ENCODE measurements at places on chromosomes 6 and 20.

DNA sequence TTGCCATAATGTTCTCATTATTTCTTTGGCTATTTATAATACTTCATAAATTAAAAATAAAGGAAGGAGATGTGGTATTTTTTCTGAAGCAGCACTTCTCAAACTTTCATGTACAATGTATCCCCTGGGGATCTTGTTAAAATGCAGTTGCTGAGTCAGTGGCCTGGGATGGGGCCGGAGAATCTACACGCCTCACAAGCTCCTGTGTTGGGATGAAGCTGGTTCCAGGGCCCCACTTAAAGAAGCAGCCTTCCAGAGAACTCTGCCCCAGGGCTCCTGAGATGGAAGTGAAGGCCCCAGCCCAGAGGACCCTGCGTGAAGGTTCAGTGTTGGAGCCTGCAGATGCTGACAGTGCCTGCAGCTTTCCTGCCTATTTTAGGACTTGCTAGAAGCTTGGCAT, 40.1 kb upstream of the SLC23A2 start:
- no peaks in the 10 kb centered on the region for H3K36me3 ChIP-seq
- no peaks in the 10 kb centered on the region for H3K27me3 ChIP-seq
- H3K27ac ChIP-seq = no peak overlapping the region
- DNase-seq = no peak
- no peak overlapping the region for H3K4me3 ChIP-seq

GRCh38 chr6:89615882-89616281, 22.7 kb downstream of the LYRM2 start:
- no peak overlapping the region for H3K27ac ChIP-seq
- H3K4me1 ChIP-seq = no peaks in the 10 kb centered on the region
- no peak overlapping the region for H3K4me3 ChIP-seq
- no peak for DNase-seq
- no peaks in the 10 kb centered on the region for H3K36me3 ChIP-seq

DNA sequence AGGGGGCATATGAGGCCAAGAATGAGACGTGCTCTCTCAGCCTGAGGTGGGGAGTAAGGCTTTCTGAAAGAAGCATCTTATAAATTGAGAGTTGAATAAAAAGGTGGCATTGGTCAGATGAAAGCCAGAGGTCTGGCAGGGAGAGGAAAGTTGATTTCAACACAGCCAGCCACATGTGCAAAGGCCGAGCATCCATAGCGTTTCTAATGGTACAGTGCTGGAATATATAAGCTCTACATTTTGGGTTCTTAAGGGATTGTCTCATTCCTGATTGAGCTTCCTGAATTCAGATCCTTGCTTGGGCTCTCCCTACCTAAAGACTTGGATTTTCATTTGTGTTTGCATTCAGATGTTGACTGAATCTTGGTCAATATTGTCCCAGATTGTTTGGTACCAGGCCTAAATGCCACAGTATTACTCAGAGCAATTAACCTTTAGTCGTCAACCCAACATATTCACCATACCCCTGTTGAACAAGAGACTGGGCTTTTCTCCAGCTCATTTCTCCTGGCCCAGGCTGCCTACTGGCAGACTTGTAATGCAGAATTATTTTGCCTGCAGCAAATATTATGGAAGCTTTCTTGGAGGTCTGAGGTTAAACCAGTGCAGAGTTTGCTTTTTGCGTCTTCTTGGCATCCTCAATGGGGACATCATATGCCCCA, 14.5 kb upstream of the BCAS1 start:
- H3K36me3 ChIP-seq = no peaks in the 10 kb centered on the region
- peaks cover 6% of the 10 kb centered on the region for H3K4me1 ChIP-seq
- no peak overlapping the region for H3K27ac ChIP-seq
- H3K27me3 ChIP-seq = no peaks in the 10 kb centered on the region
- no peak for DNase-seq
- H3K4me3 ChIP-seq = no peak overlapping the region

DNA sequence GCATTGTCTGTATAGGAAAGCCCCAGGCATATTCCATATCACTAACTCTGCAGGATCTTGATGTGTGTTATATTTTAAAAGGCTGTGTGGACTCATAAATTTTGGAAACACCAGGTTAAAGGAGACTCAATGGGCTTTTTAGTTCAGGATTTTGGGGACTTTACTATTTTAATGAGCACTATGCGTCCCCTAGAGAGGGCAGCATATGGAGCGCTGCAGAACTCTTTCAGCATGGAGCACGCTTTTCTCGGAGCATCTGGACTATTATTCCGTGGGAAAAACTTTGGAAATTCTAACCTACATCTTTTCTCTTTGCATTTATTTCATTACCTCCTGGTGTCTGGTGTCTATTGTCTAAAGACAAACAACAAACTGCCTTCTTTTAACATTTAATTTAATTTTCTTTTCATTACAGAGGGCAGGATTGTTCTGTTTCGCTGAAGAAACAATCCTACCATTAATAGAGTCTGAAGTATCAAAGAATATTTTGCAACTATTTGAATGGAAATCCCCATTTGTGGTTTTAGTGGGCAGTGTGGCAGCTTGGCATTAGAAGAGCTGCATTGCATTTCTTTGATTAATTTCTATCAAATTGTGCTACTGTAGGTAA, 399.9 kb upstream of the HSF2 start:
- no peaks in the 10 kb centered on the region for H3K27me3 ChIP-seq
- DNase-seq = no peak
- H3K4me1 ChIP-seq = no peaks in the 10 kb centered on the region
- no peaks in the 10 kb centered on the region for H3K36me3 ChIP-seq

GRCh38 chr6:85460154-85460920, 10.5 kb downstream of the NT5E start:
- DNase-seq = no peak
- no peak overlapping the region for H3K4me3 ChIP-seq
- no peaks in the 10 kb centered on the region for H3K4me1 ChIP-seq

DNA sequence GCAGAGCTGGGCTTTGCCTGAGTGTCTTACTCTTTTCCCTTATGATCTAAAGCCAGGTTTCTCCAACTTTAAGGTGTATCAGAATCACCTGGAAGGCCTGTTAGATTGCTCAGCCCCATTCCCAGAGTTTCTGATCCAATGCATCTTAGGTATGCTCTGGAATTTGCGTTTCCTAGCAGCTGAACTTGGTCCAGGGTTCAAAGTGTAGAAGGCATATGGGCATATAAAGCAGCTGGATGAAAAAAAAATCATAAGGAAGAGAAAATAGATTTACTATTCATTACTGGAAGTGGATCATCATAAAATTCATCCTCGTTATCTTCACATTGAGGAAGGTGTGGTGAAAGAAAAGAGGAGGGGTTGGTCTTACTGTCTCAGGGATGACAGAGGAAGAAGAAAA, 56.8 kb upstream of the CDKAL1 start:
- DNase-seq = no peak
- H3K36me3 ChIP-seq = no peaks in the 10 kb centered on the region
- H3K27ac ChIP-seq = no peak overlapping the region
- no peak overlapping the region for H3K4me3 ChIP-seq
- H3K27me3 ChIP-seq = no peaks in the 10 kb centered on the region
- peaks cover 8% of the 10 kb centered on the region for H3K4me1 ChIP-seq

DNA sequence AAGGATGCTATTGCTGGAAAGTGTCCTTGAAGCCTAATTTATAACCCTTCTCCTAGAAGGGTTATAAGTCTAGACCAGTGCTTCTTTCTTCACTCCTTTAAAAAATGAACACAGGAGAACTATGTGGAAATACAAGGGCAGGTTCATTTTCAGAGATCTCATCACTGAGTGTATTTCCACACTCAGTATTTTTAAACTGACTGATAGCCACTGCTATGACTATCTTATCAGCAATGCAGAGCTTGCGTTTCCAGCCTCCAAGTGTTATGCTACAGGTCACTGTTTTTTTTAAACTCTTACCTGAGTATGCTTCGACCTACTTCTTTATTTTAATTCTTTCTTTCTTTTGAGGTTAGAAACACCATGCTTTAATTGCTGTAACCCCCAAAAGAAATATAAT, 319.1 kb downstream of the ARHGAP18 start:
- H3K27ac ChIP-seq = no peak overlapping the region
- H3K4me3 ChIP-seq = no peak overlapping the region
- H3K4me1 ChIP-seq = no peaks in the 10 kb centered on the region
- no peaks in the 10 kb centered on the region for H3K36me3 ChIP-seq
- H3K27me3 ChIP-seq = no peaks in the 10 kb centered on the region
- DNase-seq = no peak

DNA sequence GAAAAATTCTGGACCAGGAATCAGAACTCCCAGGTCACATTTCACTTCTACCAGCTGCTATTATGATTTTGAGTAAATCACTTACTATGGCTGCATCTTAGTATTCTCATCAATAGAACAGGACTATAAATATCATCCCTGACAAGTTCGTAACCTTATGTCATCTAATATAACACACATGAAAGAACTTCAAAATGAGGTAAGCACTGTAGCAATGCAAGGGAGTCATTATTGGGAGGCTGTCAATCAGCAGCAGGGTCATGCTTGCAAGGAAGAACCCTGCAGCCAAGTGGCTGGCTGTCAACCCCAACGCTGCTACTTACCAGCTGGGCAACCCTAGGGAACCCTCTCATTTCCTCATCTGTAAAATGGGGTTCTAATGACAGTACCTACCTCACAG, 123.3 kb upstream of the B3GAT2 start:
- no peak overlapping the region for H3K27ac ChIP-seq
- H3K4me3 ChIP-seq = no peak overlapping the region
- no peak for DNase-seq
- H3K36me3 ChIP-seq = no peaks in the 10 kb centered on the region
- H3K4me1 ChIP-seq = no peaks in the 10 kb centered on the region

DNA sequence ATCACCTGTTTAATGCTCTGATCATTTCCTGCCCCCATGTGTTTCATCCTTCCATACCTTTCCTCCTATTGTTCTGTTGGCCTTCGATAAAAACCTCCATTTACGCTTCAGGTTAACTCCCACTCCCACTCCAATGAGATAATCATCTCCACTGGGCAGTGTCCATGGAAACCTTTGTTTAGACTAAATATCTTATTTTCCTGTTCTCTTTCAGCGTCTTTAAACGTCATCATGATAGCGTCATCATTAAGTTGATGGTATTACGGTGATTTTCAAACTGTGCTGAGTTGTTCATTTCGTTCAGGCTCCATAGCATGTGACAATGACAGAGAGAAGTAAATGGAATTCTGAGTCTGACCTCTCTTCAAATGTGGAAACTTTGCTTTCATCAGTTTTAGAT, 970.5 kb upstream of the SLC35B3 start:
- H3K36me3 ChIP-seq = no peaks in the 10 kb centered on the region
- H3K4me1 ChIP-seq = peaks cover 27% of the 10 kb centered on the region
- DNase-seq = no peak
- no peaks in the 10 kb centered on the region for H3K27me3 ChIP-seq

GRCh38 chr6:143248359-143248758, 187.7 kb downstream of the AIG1 start:
- peaks cover 10% of the 10 kb centered on the region for H3K4me1 ChIP-seq
- no peak overlapping the region for H3K4me3 ChIP-seq
- H3K36me3 ChIP-seq = no peaks in the 10 kb centered on the region
- H3K27ac ChIP-seq = no peak overlapping the region

- H3K27me3 ChIP-seq = no peaks in the 10 kb centered on the region
- no peak for DNase-seq
- no peak overlapping the region for H3K4me3 ChIP-seq
- no peaks in the 10 kb centered on the region for H3K4me1 ChIP-seq
Measured at GRCh38 chr6:169160091-169160854, 93.4 kb downstream of the THBS2 start.

- peaks cover 4% of the 10 kb centered on the region for H3K36me3 ChIP-seq
- H3K27me3 ChIP-seq = no peaks in the 10 kb centered on the region
- H3K27ac ChIP-seq = no peak overlapping the region
Measured at GRCh38 chr20:25216199-25216945, 20.9 kb downstream of the ENTPD6 start.

- H3K27me3 ChIP-seq = no peaks in the 10 kb centered on the region
- no peaks in the 10 kb centered on the region for H3K36me3 ChIP-seq
Measured at GRCh38 chr6:46048646-46049297, 33.1 kb upstream of the CLIC5 start.

GRCh38 chr6:148461986-148462577, 119.4 kb downstream of the SASH1 start:
- no peak for DNase-seq
- H3K4me1 ChIP-seq = peaks cover 12% of the 10 kb centered on the region
- H3K4me3 ChIP-seq = no peak overlapping the region
- H3K27ac ChIP-seq = no peak overlapping the region
- H3K27me3 ChIP-seq = no peaks in the 10 kb centered on the region

GRCh38 chr20:57774111-57774880, 64.5 kb upstream of the PMEPA1 start:
- no peak for DNase-seq
- H3K4me3 ChIP-seq = no peak overlapping the region
- no peaks in the 10 kb centered on the region for H3K36me3 ChIP-seq
- H3K4me1 ChIP-seq = peaks cover 10% of the 10 kb centered on the region
- H3K27ac ChIP-seq = no peak overlapping the region
- H3K27me3 ChIP-seq = no peaks in the 10 kb centered on the region

DNA sequence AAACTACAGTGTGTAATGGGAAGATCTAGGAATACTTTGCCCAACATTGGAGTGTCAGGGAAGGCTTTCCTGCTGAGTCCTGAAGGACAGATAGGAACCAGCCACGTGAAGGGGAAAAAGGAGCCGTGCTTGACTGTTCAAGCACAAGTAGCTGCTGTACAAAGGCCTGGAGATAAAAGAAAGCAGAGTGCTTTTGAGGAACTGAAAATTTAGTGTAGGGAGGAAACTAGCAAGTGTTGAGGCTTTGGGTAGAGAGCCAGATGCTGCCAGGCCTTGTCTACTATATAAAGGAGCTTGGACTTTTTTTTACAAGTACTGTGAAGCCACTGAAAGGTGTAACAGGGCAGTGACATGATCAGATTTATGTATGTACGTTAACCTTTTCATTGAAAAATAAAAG, 39.0 kb downstream of the DSE start:
- no peak overlapping the region for H3K27ac ChIP-seq
- H3K27me3 ChIP-seq = no peaks in the 10 kb centered on the region
- H3K4me1 ChIP-seq = no peaks in the 10 kb centered on the region
- no peak for DNase-seq
- H3K36me3 ChIP-seq = no peaks in the 10 kb centered on the region

GRCh38 chr6:34223381-34223955, 13.2 kb upstream of the HMGA1 start:
- 0 out of 2 replicates have a peak, but pooled peaks cover 5% of the 10 kb centered on the region for H3K4me1 ChIP-seq
- peak overlapping the region; percentile 81 for H3K27ac ChIP-seq
- H3K27me3 ChIP-seq = no peaks in the 10 kb centered on the region
- no peak for DNase-seq

DNA sequence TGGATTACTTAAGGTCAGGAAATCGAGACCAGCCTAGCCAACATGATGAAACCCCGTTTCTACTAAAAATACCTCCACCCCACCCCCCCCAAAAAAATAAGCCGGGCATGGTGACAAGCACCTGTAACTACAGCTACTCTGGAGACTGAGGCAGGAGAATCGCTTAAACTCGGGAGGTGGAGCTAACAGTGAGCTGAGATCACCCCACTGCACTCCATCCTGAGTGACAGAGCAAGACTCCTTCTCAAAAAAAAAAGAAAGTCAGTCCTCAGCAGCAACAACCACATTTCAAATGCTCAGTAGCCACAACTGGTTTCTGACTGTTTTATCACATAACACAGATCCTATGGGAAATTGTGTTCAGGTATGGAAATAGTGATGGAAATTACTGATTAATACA, 135.3 kb downstream of the HFE start:
- H3K4me1 ChIP-seq = 0 out of 2 replicates have a peak, but pooled peaks cover 8% of the 10 kb centered on the region
- H3K4me3 ChIP-seq = no peak overlapping the region
- peaks cover 5% of the 10 kb centered on the region for H3K36me3 ChIP-seq
- no peak for DNase-seq
- no peak overlapping the region for H3K27ac ChIP-seq

All from Caco-2 (cell line).